H4 (cell line): ENCODE measurements at places on chromosomes 4 and X. TPM values are rescaled to one million over a fixed set of nuclear protein-coding genes. Genes with fewer than 3 reads are reported as not detected.

- peak; percentile 17 for DNase-seq
Measured at GRCh38 chrX:20372533-20372932, 105.8 kb upstream of the RPS6KA3 start.

GRCh38 chr4:16897991-16898827 lies at the start of gene LDB2:
LDB2 (minus strand) TSS chr4:16898645.
- DNase-seq = peak; percentile 92

GRCh38 chr4:128287141-128287870 lies at the start of gene PGRMC2:
PGRMC2 (minus strand) TSS chr4:128287813; CDS start chr4:128287790, 23 bp downstream.
- DNase-seq = peak; percentile 20

DNA sequence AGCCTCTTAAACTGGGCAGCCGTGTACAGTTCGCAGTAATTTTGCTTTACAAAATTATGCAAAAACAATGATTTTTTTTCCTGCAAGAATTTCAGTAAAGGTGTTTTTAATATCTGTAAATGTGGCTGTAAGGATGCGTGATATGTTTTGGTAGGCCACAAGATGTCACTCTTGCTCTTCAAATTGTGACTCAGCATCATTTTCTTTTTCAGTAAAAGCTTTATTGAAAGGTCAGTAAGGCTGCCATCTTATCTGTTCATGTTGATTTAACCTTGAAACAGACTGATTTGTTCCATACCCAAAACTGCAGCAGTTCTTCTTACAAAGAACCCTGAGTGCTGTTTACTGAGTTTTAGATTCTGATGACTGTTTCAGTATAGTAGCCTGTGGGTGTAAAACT lies 39.9 kb downstream of the TXLNG start:
- DNase-seq = peak; percentile 63

DNA sequence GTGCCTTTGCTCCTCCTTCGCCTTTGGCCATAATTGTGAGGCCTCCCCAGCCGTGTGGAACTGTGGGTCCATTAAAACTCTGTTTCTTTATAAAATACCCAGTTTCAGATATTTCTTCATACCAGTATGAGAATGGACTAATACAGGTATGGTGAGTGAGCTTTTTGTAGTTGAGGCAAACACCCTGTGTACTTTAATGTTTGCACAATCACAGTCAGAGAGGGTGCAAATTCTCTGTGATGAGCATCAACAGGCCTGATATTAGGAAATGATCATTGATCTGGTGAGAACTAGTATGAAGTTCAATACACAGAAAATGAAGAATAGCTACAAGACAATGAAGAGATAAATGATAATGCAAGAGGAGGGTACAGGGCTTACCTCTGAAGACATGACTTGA lies 744.6 kb downstream of the RPA4 start:
- no peak for DNase-seq

- no peak for DNase-seq
Measured at GRCh38 chr4:5933996-5934831, 41.3 kb upstream of the CRMP1 start.

- DNase-seq = no peak
Measured at GRCh38 chrX:5640071-5640470, 588.6 kb downstream of the NLGN4X start.

GRCh38 chrX:154525606-154526490 lies 9.8 kb upstream of the FAM3A start:
- DNase-seq = no peak

GRCh38 chrX:43530837-43531236 lies 125.3 kb upstream of the MAOA start:
- no peak for DNase-seq

- peak; percentile 76 for DNase-seq
Measured at GRCh38 chr4:74311696-74312313, 3.5 kb downstream of the EPGN start.

DNA sequence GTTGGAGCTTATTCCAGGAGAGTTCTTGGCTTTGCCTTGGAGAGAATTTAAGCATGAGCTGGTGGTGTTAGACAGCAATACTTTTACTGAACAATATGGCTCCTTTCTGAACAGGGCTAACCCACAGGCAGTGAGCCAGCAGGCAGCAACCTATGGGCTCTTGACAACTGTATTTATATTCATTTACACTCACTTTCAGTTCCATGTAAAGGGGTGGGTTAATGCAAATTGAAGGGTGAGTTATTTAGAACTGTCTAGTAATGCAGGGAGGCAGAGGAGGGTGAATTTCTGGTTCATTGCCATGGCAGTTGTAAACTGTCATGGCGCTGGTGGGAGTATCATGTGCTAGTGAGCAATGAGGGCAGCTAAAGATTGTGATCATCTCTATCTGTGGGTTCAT lies 15.7 kb downstream of the FOXR2 start:
- no peak for DNase-seq

GRCh38 chr4:17324386-17324830 lies 187.5 kb downstream of the QDPR start:
- DNase-seq = peak; percentile 40

DNA sequence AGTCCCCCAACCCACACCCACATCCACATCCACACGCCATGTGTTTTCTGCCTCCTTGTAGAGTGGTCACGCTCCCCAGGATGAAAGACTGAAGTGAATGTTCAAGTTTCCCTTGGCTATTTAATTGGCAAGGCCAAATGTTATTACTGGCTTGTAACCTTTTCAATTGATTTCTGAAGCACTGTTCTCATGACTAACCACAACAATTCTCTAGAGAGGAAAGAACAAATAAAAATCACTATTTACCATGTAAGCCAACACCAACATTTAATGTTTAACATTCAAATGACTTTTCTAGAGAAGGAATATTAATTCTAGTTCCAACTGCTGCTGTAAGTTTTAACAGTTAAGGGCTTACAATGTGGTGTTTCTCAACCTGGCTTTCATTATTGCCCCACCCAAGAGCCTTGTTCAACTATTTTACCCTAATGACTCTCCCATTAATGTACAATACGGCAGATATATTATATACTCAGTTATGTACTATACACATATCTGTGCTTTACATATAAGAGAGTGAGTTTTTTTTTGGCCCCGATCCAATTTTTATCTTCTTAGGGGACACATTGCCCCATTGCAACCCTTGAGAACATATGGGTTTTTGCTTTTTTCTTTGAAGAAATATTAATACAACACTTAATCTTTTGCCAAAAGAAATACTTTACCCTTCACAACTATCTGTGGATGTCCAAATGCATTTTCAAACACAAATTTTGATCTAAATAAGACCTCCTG lies 46.5 kb downstream of the RELL1 start:
- DNase-seq = no peak

- no peak for DNase-seq
Measured at GRCh38 chrX:20046864-20047263, 56.0 kb upstream of the BCLAF3 start.

DNA sequence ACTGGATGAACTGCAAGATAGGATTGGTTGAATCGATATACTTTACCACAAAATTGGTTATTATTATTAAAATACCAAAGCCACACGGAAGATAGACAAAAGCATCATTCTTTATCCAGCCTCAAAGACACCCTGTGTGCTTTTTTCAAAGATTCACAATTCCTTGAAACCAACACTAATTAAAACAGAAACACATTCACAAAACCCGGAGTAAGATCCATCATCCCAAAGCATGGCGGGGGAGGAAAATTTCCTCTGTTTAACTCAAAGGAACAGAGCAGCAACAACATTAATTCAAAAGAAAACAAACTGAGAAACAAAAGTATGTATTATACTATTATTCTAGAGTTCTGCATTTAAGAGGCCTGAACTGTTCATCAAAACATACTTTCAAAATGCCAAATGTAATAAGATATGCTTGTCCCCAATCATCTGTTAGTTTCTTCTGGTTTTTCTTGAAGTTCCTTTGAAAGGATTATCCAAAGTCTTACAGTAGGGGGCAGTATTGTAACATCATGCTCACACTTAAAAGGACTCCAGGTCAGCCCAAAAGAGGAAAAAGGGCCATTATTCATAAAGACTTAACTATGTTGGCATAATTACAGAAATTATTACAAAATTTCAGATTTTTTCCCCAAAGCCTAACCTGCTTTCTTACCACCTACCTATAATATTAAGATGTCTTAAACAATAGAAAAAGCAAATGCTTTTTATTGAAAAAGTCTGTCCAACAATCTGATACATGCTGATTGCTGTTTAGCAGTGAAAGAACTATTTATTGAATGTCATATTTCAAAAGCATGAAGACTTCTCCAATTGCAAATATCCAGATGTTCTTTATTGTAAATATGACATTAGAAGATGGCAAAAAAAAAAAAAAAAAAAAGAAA lies 168.7 kb downstream of the SCFD2 start:
- DNase-seq = peak; percentile 79

GRCh38 chrX:12352922-12353321 lies 214.6 kb downstream of the FRMPD4 start:
- DNase-seq = no peak

- DNase-seq = peak; percentile 57
Measured at GRCh38 chr4:84578540-84579402, 4.2 kb upstream of the CDS1 start.

- no peak for DNase-seq
Measured at GRCh38 chr4:67542076-67542475, 3.2 kb downstream of the CENPC start.

DNA sequence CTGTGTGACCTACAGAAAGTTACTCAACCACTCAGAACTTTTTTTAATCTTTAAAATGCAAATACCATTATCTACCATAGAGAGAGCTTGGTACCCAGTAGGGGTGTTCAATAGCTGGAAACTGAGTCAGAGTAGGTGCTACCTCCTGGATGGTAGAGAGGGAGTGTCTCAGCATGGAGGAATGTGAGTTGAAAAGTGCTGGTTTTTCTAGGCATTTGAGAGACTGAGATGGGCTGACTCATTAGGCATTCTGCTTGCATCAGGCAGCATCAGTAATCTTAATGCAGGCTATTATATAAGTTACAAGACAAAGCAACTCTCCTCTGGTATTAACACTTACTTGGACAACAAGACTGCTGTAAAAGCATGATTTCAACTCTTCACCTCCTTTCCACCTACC lies 70.9 kb upstream of the ARHGEF9 start:
- DNase-seq = no peak

- DNase-seq = no peak
Measured at GRCh38 chr4:142202404-142203332, 566.3 kb downstream of the IL15 start.

DNA sequence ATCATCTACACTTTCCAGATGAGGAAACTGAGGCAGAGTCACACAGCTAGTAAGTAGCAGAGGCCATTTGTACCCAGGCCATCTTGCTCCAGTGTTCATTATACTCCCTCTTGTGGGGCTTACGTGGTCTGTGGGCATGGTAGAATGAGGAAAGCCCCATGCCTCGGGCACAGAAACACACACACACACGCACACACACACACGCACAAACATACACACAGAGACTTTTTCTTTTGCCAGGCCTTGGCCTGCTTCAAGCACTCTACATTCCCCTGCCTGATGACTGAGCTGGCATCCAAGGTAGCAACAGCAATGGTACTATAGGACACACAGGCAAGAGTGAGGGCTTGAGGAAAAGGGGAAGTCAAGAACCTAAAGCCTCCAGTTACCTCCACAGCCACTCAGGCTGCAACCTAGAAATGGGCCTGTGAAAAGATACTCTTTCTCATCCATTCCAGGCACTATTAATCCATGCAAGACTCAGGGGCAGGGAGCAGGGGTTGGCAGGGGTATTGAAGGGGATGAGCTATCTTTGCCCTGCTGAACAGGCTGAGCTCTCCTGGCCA lies 43.6 kb downstream of the STARD8 start:
- DNase-seq = no peak

- no peak for DNase-seq
Measured at GRCh38 chr4:10811991-10812390, 127.4 kb upstream of the CLNK start.

GRCh38 chr4:174757736-174758135 lies 71.3 kb downstream of the GLRA3 start:
- no peak for DNase-seq

Gene SATL1
- total RNA-seq = not detected in 2 replicates

Gene FRAS1
- 0.43 and 1.8 TPM in 2 replicates for total RNA-seq

Gene BMP3
- not detected in 2 replicates for total RNA-seq

Gene TIGD2
- total RNA-seq = 16.1 and 22.0 TPM in 2 replicates

Gene DGKK
- not detected in 2 replicates for total RNA-seq

Gene AWAT1
- total RNA-seq = not detected in 2 replicates

Gene CFAP47
- total RNA-seq = 0.84 and 1.6 TPM in 2 replicates

Gene NUDT10
- total RNA-seq = 11.6 and 14.6 TPM in 2 replicates

Gene KIAA1210
- total RNA-seq = 0.04 TPM in 1 of 2 replicates, not detected in the other

Gene F9
- not detected in 2 replicates for total RNA-seq

Gene GC
- total RNA-seq = not detected in 2 replicates

Gene CXCL3
- 0.53 and 3.8 TPM in 2 replicates for total RNA-seq

Gene NR0B1
- not detected in 2 replicates for total RNA-seq

Gene TTC29
- not detected in 2 replicates for total RNA-seq

Gene RNF4
- 72.9 and 126 TPM in 2 replicates for total RNA-seq

Gene GPR82
- total RNA-seq = not detected in 2 replicates

Gene FREM3
- not detected in 2 replicates for total RNA-seq
